ENCODE measurements at places on chromosomes 7 and 10. TPM values are rescaled to one million over a fixed set of nuclear protein-coding genes. Genes with fewer than 3 reads are reported as not detected.
A peak's percentile ranks its signal among the peaks of the same experiment; 100 is the strongest.

DNA sequence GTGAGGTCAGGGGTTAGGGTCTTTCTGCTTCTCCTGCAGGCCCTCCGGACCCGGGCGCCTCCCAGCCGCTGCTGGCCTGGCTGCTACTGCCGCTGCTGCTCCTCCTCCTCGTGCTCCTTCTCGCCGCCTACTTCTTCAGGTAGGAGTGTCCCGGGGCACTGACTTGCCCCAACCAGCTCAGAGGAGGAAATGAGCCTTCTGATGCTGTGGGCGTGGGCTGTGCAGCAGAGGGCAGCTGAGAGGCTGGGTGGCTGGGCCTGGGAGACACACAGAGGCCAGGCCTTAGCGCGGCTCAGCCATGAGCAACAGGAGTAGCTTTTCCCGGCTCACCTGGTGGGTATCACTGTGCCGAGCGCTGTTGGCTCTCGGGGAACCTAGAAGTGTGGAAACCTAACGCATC, 78.9 kb downstream of the MKI67 start:
- peak; percentile 94 for DNase-seq

The MACROH2A2 gene
- total RNA-seq, result 19.3 TPM

DNA sequence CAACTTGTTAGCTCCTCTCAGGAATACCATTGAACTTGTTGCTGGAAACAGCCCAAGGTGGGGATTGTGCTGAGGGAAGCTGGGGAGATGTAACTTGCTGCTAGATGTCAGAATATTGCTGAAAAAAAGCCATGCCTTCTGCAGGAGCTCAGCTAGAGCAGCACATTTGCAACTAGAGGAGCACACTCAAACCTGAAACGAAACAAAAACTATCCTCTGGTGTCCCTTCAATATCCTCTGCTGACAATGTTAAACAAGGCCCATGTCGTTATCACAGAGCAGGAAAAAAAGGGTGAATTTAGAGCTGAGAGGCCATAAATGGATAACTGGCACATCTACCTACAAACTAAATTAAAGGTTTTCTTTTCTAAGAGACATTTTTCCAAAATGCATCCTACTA, 53.7 kb upstream of the MACC1 start:
- DNase-seq, result no peak

DNA sequence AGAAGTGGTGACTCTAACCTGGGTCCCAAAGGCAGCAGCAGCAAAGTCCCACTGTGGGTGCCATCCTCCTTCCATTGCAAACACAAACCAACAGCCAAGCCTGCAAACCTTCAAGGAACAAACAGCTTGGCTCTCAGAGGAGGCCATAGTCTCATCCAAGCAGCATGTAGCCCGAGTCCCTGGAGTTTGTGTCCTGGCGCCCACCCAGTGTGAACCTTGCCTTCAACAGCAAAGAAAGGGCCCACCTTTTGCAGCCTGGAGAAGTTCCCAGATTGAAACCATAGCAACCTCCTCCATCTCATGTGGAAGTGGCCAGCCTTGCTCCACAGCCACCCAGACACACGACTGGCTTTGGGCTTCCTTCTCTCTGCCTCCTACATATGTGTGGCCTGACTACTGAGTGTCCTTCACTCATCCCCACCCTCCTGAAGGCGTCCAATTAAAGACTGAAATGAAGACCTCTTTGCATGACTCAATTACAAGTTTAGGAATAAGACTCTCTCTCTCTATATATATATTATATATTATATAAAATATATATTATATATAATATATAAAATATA, 106.1 kb downstream of the C10orf90 start:
- DNase-seq, result no peak

GRCh38 chr7:94301024-94301586, 93.6 kb upstream of the COL1A2 start:
- DNase-seq, result peak; percentile 91

- no peak for DNase-seq
These were observed 25.5 kb upstream of the AMZ1 start for GRCh38 chr7:2662273-2663120.

- DNase-seq, result peak; percentile 68
These were observed 84.9 kb downstream of the C10orf105 start for GRCh38 chr10:71634531-71635164.

DNA sequence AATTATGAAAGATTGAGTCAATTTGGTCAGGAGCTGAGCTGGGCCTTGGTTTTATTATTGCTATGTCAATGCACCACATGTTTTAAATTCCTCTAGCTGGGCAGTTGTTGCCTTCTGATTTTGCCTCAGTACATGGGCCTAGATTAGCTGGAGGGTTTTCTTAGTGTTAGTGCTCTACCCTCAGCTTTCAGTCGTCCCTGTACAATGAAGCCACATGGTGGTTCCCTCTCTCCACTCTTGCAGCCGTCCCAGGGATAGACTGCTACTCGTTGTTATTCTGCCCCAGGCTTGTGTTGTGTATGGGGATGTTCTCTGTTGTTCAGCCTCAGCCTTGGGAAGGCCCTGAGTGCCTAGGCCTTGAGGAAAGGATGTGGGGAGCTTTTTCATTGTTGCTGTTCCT, 37.0 kb downstream of the NHLRC2 start:
- peak; percentile 12 for DNase-seq

- no peak for DNase-seq
These were observed 30.4 kb downstream of the CNTNAP2 start for GRCh38 chr7:146146831-146147486.

- no peak for DNase-seq
These were observed 84.5 kb downstream of the DGKB start for GRCh38 chr7:14817829-14818614.

The RASA4B gene
- 20.6 TPM for total RNA-seq

The ASB10 gene
- not detected for total RNA-seq

- no peak for DNase-seq
These were observed 8.9 kb upstream of the KCNK18 start for GRCh38 chr10:117188371-117188770.

The ADRB1 gene
- 1.7 TPM for total RNA-seq

DNA sequence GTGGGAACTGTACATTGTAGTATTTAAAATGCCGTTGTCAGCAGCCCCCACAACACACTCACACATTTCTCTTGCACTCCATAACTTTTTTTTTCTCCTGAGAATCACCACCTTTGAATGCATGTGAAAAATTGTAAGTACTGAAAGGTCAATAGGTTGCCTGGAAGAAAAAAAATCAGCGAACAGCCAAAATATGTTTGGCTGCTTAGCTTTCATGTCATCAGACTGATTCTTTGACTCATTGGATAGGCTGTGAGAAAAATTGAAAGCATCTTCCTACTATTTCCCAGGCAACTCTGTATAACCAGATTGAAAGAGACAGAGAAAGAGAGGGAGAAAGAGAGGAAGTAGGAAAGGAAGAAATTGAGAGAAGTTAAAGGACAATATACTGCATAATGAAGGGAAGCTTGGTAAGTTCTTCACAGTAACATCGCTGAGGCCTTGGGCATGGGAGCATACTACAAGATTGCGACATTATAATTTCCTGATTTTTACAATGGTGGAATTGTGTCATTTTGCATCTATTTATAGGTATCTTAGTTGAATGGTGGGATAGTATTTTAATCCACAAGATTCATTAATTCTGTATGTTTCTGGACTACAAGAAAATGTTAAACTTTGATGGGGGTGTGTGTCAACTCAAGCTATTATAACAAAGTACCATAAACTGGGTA, 249.3 kb upstream of the KCND2 start:
- DNase-seq, result no peak

DNA sequence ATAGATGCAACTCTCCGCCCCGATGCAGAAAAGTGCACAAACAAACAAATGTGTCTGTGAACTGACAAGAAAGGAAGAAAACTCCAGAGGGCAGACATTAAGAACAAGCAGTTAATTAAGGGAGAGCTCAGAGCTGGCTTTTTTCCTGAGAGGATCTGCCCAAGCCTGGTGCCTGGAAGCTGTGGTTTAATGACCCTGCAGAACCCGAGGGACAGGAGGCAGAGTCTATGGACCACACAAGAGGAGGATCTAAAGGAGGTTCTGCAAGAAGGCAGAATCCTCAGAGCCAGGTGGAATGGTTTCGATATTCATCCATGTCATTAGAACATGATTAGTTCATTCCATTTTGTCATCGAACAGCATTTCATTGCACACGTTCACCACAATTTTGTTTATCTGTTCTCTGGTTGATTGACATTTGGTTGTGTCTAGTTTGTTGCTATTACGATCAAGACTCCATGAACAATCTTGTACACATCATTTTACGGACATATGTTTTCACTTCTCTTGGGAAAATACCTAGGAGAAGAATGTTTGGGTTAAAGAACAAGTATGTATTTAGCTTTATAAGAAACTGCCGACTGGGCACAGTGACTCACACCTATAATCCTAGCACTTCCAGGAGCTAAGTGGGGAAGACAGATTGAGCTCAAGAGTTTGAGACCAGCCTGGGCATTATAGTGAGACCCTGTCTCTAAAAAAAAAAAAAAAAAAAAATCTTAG, 560.2 kb downstream of the CALN1 start:
- DNase-seq, result no peak

The KIAA1549 gene
- total RNA-seq, result 3.1 TPM

The EZH2 gene
- 0.89 TPM for total RNA-seq

- DNase-seq, result no peak
These were observed 145.1 kb downstream of the JMJD1C start for GRCh38 chr10:63320683-63321082.

DNA sequence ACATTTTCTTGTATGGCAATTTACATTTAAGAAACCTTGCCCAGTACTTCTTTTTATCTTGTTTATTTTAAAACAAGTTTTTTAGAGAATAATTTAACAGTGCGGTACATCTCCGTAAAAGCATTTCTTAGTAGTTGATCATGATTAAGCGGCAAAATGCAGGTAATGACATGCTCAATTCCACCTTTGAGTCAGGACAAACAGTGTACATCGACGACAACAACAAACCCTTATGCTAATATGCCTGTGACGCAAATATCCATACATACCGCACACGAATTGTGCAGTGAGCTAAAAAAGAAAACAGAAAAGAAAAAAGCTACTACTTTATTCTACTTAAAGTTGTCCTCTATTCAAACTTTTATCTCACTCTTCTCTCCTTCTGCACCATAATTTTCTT, 1.9 kb downstream of the MAGI2 start:
- peak; percentile 13 for DNase-seq

The DENND2A gene
- total RNA-seq, result 17.8 TPM

The C10orf62 gene
- total RNA-seq, result not detected

GRCh38 chr7:87059525-87060287, at the start of gene ELAPOR2:
Gene ELAPOR2 (minus strand): TSS chr7:87059654. CDS start chr7:87059513, 141 bp downstream.
- DNase-seq, result peak; percentile 92

DNA sequence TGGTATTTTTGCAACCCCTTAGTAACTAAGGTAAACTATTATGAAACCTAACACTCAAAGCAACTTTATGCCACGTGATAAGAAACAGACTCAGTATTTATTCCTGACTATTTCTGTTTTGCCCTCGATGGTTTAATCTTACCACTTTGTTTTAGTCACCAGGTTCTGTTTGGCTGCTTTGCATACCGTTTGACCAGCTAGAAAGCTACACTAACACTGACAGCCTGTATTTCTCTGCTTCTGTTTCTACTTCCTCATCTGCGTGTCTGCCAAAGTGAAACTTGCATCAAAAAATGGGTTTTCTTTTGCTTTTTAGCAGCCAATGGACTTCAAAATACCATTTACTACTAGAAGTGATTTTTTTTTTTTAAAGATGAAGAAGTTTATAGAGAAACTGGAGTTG, 802.5 kb downstream of the GRM8 start:
- DNase-seq, result peak; percentile 23

DNA sequence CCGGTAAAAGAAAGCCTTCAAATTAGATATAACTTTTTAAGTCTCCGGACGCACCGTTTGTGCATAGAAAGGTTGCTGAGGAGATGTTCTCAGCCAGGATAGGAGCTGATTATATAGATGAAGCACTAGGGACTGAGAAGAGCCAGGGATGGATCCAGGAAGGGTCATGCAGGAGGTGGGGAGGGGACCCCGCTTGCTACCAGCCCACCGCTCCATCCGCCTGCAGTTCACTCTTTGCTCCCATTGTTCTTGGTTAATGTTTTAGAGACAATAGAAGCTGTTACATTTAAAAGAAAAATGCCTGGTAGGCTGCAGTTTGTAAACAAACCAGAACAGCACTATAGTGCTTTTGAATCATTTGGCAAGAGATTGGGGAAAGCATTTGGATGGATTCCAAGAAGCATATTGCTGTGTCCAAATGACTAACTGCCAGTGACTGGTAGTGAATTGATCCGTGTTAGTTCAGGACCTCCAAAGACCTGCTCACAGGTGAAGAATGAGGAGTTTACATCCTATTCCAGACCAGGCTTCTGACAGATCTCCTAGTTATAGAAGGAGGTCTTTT, 175.9 kb upstream of the TAC1 start:
- no peak for DNase-seq

- DNase-seq, result no peak
These were observed 10.4 kb upstream of the ZNF485 start for GRCh38 chr10:43595739-43596298.

The CTTNBP2 gene
- total RNA-seq, result 11.1 TPM

GRCh38 chr10:4947635-4948596, 15.3 kb upstream of the AKR1C1 start:
- DNase-seq, result peak; percentile 72

GRCh38 chr10:130191380-130191779, 55.2 kb downstream of the GLRX3 start:
- no peak for DNase-seq

- no peak for DNase-seq
These were observed 25.9 kb downstream of the RNLS start for GRCh38 chr10:88557256-88557655.

DNA sequence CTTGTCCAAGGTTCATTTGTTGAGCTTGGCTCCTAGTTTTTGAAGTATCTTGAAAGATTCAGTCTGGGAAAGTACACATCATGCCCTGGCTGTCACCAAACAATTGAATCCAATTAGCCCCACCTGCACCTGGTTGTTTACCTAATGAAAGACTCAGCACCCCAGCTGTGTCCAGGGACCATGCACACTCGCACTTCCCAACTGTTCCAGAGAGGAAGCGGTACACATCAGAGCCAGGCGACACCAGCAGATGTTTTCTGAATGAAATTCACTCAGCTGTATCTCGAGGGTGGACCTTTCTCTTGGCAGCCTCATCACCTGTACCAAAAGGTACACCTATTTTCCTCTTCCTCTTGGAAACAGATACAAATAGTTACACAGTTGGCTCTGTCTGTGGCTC, 216.4 kb upstream of the LRGUK start:
- no peak for DNase-seq

DNA sequence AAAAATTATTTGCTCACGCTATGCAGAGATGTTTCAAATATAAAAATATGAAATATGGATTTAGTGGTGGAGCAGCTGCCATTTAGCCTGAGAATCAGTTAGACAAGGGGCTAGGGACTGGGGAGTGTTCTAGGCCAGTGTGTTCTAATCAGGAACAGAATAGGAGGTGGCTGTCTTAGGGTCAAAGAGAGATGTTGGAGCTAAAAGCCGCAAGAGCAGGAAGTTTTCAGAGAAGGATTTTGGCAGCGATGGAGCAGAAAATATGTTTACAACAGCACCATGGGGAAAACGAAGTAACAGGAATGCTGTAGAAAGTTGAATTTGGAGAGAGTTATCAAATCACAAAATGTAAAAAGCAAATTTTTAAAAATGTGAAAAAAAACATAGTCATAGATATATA, 314.0 kb upstream of the SEMA3A start:
- peak; percentile 25 for DNase-seq

GRCh38 chr10:32140403-32140802, 84.2 kb upstream of the KIF5B start:
- no peak for DNase-seq
